NCI-H69 (cell line): ENCODE measurements at places on chromosomes 5 and 9.

DNA sequence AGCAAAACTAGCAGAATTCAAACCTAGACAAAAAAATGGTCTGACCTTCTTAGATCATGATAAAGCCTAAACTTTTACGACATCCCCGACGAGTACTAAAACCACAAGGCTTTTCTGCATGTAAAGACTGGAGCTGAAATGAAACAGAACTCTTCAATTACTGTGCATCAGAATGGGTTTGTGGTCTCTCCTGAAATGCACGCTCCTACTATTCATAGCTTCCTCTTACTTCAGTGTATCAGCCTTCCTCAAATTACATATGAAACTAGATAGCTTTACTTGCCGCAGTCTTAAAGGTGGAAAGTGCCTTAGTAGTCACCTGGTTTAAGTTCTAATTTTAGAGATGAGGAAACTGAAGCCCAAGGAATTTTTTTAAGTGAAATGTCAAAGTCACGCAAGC, 24.6 kb upstream of the MED10 start:
- DNase-seq: no peak

- peak; percentile 68 for DNase-seq
These were observed 628 bp downstream of the PPP2R2B start for GRCh38 chr5:146877783-146878475.

DNA sequence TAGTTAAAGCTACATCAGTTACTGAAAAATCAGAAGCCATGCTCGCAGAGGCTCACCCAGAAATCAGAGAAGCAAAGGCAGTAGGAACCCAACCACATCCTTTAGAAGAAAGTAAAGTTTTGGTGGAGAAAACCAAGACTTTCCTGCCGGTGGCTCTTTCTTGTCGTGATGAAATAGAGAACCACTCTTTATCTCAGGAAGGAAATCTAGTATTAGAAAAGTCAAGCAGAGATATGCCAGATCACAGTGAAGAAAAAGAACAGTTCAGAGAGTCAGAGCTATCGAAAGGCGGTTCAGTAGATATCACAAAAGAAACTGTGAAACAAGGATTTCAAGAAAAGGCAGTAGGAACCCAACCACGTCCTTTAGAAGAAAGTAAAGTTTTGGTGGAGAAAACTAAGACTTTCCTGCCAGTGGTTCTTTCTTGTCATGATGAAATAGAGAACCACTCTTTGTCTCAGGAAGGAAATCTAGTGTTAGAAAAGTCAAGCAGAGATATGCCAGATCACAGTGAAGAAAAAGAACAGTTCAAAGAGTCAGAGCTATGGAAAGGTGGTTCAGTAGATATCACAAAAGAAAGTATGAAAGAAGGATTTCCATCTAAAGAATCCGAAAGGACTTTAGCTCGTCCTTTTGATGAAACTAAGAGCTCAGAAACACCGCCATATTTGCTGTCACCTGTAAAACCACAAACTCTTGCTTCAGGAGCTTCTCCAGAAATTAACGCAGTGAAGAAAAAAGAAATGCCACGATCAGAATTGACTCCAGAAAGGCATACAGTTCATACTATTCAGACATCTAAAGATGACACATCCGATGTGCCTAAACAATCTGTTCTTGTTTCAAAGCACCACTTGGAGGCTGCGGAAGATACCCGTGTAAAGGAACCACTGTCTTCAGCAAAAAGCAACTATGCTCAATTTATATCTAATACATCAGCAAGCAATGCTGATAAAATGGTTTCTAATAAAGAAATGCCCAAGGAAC, 47.2 kb downstream of the CMYA5 start:
- no peak for DNase-seq

DNA sequence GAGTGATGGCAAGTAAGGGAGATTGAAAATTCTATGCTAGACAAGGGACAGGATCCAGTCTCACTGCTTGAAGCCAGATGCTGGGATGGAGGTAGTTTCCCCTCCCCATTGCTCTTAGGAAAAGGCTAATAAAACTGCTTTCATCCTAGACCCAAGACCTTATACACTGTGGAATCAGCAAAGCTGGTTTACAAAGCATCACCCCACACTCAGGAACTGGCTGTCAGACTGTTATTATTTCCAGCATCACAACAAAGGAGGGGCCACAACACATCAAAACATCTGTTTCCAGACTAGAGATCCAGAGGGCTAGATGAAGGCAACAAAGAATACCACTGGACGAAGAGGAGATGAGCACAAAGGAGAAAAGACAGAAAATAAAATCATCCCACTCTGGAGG, 364.6 kb upstream of the PTGER4 start:
- no peak for DNase-seq

GRCh38 chr9:70954126-70954525, 167.3 kb downstream of the TRPM3 start:
- no peak for DNase-seq

GRCh38 chr9:125984461-125984860, 237.3 kb downstream of the PBX3 start:
- DNase-seq: no peak
